ENCODE measurements at places on chromosomes 2 and 18.

GRCh38 chr2:62140426-62141141 is 55.3 kb upstream of the B3GNT2 start:
- DNase-seq, result no peak

- DNase-seq, result no peak
Measured at GRCh38 chr2:41963661-41964525, 83.9 kb upstream of the PKDCC start.

DNA sequence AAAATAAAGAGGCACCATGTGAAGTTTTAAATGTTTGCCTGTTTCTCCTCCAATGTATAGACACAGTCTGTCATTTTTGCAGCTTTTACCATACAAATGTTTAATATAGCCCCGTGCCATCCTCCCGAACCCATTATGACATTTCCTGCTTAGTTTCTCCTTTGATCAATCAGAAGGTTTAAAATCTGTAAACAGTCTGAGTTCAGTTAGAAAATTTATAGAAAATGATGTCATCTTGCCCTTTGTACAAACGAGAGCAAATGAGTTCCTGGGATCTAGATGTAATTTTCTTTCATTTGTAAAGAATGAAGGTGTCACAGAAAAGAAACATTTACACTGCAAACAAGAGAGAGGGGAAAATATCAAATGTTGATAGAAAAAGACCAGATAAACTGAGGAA is 62.7 kb upstream of the NFU1 start:
- DNase-seq, result no peak

- no peak for DNase-seq
Measured at GRCh38 chr18:2444201-2444875, 127.0 kb downstream of the METTL4 start.

DNA sequence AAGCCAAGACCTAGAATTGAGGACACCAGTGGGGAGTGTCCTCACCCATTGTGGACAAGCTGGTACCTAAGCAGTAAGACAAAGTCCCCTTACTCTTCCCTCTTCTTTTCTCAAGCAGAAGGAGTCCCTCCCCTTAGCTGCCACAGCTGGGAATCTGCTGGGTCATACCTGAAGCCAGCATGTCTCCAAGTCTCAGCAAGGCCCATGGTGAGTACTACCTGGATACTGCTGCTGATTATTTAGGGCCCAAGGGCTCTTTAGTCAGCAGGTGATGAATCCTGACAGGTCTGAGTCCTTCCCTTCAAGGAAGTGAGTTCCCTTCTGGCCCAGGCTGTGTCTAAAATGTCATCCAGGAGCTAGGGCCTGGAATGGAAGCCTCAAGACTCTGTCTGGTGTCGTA is 198.6 kb upstream of the STK17B start:
- no peak for DNase-seq

- DNase-seq, result no peak
Measured at GRCh38 chr2:96153991-96154431, 8.8 kb upstream of the DUSP2 start.

- peak; percentile 12 for DNase-seq
Measured at GRCh38 chr18:75475228-75475627, 47.7 kb upstream of the SMIM21 start.

- no peak for DNase-seq
Measured at GRCh38 chr2:182883451-182883850, 17.0 kb upstream of the FRZB start.

- DNase-seq, result peak; percentile 72
Measured at GRCh38 chr2:179263015-179263414, 1.6 kb downstream of the SESTD1 start.

GRCh38 chr2:111951486-111951885 is 53.1 kb downstream of the MERTK start:
- DNase-seq, result no peak

- no peak for DNase-seq
Measured at GRCh38 chr18:24662412-24662821, 202.0 kb downstream of the HRH4 start.

DNA sequence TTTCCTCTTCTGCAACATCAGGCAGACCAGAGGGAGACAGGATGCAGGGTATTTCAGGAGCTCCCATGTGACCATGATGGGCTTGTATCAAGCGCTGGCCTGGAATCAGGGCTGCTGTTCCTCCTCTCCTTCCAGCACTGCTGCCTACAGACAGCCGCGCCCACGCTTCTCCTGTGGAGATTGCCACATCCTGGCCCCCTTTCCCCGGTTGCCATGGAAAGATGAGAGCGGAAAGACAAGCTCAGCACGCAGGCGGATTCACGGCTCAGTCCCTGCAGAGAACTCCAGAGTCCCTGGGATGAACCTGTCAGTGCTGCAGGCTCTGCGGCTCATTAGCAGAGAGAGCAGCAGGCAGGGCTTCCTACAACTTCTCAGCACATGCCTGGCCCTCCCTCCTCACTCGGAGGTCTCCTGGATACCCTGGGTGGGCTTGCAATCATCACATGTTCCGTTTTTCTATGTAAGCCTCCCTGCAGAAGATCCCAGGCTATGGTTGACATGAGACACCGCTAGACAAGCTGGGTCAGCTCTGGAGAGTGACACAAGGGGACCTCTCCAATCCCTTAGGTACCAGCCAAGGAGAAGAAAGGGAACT is 497.8 kb upstream of the MYT1L start:
- DNase-seq, result no peak

DNA sequence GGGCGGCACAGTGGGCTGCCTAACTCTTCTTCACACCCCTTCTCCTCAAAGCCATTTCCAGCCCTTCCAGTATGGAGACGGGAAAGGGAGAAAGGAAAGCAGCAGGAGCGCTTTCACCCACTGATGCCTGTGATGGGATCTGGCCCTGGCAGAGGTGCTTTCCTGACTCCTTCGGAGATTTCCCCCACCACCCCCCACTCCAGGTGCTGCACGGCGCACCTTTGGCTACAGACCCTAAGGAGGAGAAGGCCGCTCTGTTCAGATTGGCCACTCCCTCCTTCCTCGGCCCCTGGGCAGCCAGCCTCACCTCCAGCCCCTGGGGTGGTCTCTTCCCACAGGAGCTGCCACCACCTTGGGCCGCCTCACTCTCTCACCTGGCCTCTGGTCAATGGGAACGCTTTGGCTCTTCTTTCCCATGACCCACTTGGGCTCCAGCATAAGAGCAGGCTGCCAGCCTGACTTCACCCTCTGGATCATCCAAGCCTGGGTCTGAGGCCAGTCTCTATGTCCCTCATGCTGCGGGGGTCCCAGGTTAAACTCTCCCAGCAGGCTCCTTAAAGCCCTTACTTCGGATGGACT is 18.4 kb upstream of the MAL start:
- DNase-seq, result no peak

DNA sequence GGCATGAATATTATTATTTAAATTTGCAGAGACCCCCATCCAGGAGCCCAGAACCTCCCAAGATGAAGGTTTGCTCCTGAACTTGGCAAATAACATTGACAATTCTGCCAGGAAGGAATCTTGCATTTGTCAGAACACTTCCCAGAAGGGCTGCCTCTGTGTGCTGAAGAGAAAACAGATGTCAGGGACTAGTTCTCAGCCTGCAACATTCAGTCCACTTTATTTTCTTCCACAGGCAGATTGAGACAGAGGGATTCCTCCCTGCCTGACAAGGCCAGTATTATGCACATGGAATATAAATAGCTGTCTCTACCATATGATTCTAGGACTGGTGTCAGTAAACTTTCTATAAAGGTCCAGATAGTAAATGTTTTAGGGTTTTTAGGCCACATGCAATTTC is 171.5 kb upstream of the SIX2 start:
- no peak for DNase-seq

DNA sequence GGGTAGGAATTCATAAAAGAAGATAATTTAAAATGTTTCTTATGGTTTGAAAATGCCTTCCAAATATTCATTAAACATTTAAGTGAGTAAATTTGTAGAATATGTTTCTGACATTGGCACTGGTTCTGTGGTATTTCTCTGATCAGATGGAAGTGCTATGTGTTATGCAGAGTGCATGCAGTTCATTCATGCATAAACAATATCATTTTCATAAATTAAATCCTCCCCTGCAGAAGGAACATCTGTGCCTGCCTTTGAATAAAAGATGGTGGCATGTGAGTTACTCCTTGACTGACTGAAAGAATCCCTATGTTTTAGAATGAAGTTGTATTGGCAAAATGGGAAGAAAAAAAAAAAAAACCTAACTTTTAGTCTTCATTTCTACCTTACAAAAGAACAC is 5.9 kb downstream of the NEUROD1 start:
- DNase-seq, result no peak

DNA sequence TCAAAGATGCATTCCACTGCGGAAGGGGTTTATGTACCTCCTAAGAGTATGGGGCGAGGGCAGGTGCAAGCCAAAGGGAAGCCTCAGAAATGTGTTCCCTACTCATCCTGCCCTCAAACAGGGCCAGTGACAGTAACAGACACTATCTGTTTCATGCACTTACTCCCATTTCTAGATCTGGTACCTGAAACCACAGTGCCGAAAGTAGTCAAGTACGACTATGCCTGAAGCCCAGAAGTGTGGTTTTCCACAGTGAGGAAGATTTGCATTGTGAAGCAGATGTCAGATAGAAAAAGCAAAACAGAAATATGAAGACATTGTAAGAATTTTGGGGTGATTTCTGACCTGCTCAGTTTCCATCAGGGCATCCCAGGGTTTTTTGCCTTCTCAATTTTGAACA is 748.7 kb downstream of the RNF144A start:
- DNase-seq, result no peak

- DNase-seq, result no peak
Measured at GRCh38 chr18:22275706-22276333, 106.4 kb downstream of the GATA6 start.

GRCh38 chr2:25168256-25169072 is at the start of gene POMC:
Gene POMC, minus strand, starts transcription at chr2:25168580. Its CDS starts 3,808 bp downstream, at chr2:25164772.
- DNase-seq, result no peak

DNA sequence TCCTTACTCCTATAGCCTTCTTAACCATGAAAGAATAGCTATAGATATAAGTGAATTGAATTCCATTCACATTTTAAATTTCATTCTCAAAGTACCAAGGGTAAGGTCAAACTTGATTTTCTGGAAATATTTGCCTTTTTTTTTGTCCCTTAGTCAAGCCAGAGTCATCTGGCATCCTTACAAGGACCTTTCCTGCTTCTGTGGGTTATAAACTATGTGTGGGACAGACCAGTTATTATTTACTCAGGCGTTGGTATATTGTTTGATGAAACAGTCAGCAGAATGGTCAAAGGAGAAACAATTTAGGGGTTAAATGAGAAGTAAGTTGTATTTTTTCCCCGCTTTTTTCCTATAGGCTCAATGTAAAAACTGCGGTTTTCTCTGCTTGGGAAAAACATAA is 1103.2 kb upstream of the ZEB2 start:
- no peak for DNase-seq

GRCh38 chr2:68715353-68716041 is 19.1 kb upstream of the ARHGAP25 start:
- DNase-seq, result peak; percentile 65

GRCh38 chr2:224366267-224366844 is 35.6 kb downstream of the FAM124B start:
- no peak for DNase-seq

DNA sequence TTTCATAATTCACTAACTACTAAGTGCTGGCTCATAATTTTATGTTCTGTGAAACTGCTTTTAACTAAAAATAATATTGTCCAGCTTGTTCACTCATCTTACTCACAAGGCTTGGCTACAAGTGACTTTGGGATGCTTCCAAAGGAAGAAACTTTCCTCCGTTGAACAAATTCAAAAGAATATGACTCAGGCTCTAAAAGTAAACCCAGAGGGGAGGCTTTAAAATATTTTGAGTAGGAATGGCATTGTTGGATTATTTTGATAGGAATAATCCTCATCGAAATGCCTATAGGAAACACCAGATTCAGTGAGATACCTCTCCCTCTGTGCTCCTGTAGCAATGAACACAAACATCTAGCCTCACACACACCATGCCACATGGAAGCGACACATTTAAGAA is 25.2 kb upstream of the TLK1 start:
- no peak for DNase-seq

DNA sequence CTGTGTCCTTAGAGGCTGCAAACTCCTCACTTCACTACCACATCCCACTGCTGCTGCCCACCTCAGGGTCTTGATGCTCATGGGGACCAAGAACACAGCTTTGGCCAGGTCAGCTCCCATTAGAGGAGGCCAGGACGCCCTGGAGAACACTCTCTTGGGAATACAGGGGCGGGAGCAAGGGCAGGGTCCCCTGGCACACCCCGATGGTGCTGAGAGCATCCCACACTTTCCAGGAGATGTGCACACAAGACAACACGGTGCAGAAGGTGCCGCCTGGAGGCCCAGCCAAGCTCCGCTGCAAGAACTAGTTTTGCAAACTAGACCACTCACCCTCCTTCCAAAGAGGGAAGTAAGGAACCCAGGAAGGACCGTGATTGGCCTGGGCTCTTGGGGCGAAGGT is 304.4 kb upstream of the SALL3 start:
- DNase-seq, result no peak

- no peak for DNase-seq
Measured at GRCh38 chr2:195451160-195451559, 205.9 kb upstream of the SLC39A10 start.

- no peak for DNase-seq
Measured at GRCh38 chr18:59779979-59780378, 82.8 kb upstream of the CCBE1 start.

DNA sequence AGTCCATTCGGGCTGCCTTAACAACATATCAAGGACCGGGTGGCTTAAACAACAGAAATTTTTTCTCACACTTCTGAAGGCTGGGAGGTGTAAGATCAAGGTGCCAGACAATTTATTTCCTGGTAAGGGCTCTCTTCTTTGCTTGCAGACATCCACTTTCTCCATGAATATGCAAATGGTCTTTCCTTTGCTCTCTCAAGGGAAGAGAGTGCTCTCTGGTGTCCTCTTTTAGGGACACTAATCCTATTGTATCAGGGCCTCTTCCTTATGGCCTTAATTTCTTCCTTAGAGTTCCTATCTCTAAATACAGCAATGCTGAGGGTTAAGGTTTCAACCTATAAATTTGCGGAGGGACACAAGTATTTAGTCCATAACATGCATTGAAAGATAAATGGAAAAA is 770.8 kb downstream of the DSC3 start:
- no peak for DNase-seq

DNA sequence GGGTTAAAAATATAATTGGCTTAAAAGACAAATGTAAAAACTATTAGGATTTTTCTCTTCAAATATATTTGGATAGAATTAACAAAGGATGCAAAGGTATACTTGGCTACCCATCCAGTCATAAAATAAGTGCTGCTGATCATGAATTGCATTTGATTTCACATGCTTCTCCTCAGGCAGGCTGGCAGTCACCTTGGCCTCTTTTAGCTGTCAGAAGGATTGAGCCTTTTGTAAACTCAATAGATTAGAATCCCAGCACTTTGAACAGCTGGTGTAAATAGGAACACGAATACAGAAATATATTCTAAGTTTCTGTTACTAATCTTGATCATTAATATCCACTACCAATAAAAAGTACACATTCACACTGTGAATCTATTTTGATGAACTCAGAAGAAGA is 169.4 kb upstream of the UNC80 start:
- DNase-seq, result no peak

DNA sequence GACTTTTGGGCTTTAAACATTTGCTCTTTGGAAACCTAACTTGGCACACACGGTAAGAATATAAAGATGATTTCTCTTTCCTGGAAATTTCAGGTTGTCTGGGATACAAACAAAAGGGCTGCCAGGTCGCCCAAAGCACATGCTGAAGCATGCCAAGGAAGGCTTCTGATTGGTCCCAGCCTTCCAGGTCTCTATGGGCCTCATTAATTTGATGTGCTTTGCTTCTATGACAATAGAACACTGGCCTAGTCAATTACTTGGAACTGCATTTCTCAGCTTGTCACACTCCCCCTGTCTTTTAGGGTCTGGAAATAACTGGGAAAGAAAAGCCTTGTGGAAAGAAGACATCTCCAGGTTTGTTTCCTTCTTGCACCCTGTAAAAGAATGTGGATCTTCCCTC is 228.9 kb downstream of the ADCYAP1 start:
- no peak for DNase-seq

- no peak for DNase-seq
Measured at GRCh38 chr18:59724103-59724502, 26.9 kb upstream of the CCBE1 start.

All from COLO829 (cell line).